ENCODE measurements at places on chromosomes 6 and 20. TPM values are rescaled to one million over a fixed set of nuclear protein-coding genes. Genes with fewer than 3 reads are reported as not detected.

Gene DOK5
- 45.7 TPM for polyA plus RNA-seq

Gene TBXT
- not detected for polyA plus RNA-seq

Gene LY6G6F
- 0.27 TPM for polyA plus RNA-seq

Gene CLVS2
- 10.1 TPM for polyA plus RNA-seq

Gene HLA-B
- polyA plus RNA-seq: 189 TPM

Gene PDE10A
- polyA plus RNA-seq: 15.6 TPM

Gene MAP7
- polyA plus RNA-seq: 13.4 TPM

Gene PLCG1
- 130 TPM for polyA plus RNA-seq

Gene SLC22A7
- polyA plus RNA-seq: 2.2 TPM
